ENCODE measurements at places on chromosomes 3 and 15.

- peak; percentile 65 for DNase-seq
These were observed 7.7 kb downstream of the CXCR6 start for GRCh38 chr3:45950686-45951600.

DNA sequence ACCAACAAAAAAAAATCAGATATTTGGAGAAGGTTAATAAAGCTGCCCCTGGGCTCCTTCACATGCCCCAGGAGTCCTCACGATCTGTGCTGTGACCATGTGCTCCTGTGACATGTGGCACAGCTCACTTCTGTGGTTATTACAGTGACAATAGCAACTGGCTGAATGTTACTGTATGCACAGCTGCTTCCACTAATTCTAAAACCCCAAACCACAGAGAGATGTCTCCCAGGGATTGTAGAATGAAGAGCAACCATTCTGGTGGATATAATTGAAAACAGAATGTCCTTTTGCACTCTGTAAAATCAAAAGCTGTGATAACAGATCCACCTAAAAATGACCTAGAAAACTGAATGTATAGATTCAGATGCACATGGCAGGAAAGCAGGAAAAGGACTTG, 489.2 kb upstream of the CNTN4 start:
- no peak for DNase-seq

GRCh38 chr15:78996894-78997275, 52.0 kb upstream of the CTSH start:
- no peak for DNase-seq

DNA sequence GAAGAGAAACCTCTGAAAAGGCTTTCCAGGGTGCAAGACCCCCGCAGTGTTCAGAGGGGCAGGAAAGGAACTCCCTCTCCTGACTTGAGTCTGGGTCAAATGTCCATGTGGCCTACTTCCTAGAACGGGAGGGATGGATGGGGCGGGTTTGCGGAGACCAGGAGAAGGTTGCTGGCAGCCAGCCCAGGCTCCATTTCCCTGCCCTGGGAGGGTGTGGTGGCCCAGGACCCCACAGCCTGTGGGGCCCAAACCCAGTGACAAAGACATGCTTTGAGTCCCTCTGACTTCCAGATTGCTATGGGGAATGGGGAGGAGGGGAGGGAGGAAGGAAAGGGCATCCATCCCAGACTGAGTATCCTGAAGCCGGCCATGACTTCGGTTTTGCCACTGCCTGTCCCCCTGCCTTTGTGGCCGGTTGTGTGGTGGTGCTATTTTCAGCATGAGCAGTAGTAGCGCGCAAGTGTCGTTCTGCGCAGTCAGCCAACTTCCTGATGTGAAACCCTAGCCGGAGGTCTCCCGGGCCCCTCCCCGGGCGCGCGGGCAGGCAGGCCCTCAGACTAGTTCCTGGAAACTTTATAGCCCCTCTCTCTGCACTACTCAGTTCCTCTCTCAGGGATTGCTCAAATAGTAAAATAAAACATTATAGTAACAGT, 24.4 kb downstream of the MAGEF1 start:
- DNase-seq = no peak

DNA sequence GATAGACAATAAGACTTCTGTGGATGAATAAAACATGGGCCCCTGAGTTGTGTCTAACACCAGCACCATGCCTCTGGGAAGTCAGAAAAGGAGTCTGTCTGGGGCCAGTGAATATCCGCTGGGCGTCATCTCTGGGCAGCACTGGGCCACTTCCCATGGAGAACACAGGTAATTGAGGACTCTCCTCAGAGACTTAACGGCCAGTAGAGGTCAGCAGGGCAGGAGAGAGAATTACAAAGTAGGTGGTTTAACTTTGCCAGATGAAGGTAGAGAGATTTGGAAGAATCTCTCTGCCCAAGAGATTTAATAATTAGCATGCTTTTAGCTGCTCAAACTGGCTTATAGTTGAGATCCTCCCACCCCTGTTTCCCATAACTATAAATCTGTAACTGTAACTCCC, 65.7 kb downstream of the OCA2 start:
- no peak for DNase-seq

DNA sequence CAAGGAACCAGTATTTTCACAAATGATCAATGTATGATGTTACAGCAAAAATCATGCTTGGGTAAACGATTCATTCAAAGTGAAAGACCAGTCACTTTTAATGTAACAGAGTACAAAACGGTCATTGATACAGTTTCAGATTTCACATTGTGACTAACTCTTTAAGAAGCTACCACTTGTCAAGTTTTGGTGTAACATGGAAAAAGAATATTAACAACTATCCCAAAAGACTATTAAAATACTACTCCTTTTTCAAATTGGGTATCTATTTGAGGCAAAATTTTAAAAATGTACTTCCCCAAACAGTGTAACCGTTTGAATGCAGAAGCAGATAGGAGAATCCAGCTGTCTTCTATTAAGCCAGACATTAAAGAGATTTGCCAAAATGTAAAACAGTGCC, 31.7 kb downstream of the AKAP13 start:
- no peak for DNase-seq

DNA sequence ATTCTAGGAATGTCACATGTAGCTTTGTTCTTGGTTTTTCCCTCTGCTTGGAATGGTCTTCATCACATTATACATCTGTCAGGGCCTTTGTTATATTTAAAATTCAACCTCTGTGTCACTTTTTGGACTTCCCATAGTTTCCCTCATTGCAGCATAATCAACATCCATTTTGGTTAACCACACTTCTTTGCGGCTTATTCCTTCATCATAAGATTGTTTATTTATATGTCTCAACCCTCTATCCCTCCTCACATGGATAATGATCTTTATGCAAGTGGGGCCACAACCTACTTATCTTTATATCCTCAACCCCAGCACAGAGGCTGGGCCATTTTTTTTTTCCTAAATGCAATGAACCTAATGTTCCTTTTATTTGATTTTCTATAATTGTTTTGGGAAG, 260.0 kb upstream of the THBS1 start:
- no peak for DNase-seq

- no peak for DNase-seq
These were observed 10.6 kb downstream of the B4GALT4 start for GRCh38 chr3:119230071-119230470.

- no peak for DNase-seq
These were observed 38.8 kb downstream of the PTPRG start for GRCh38 chr3:61600195-61600594.

- no peak for DNase-seq
These were observed 75.9 kb downstream of the BOC start for GRCh38 chr3:113287111-113287802.

DNA sequence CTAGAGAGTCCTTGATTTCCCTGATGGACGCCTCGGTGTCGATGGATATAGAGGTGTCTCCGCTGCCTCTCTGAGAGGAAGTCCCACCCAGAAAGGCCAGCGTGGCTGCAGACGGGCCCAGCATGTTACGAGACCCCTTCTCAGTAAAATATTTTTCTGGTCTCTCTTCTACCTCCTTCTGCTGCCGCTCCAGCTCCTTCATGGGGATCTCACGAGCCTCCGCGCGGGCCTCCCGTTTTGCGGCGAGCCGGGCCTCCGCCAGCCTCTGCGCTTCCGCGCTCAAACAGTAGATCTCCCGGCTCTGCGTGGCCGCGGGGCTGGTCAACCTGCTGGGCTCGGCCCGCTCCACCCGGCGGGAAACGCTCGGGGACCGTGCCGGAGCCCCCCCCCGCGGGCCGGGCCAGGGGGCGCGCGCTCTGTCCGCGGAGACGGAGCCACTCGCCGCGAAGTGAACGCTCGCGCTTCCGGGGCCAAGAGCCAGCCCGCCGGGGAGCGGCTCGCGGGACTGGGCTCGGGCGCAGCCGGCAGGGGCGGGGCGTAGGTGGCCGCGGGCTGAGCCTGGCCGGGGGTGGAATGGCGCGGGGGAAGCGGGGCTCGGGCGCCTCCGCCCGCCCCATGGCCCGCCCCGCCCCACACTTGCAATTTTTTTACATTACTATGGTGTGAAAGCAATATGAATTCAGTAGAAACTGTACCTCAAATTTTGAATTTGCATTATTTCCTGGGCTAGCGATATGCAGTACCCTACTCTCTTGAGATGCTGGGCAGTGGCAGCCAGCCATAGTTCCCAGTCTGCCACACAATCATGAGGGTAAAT, 10.2 kb upstream of the KCNMB3 start:
- peak; percentile 63 for DNase-seq

GRCh38 chr3:55486101-55486856, 827 bp downstream of the WNT5A start:
- no peak for DNase-seq

DNA sequence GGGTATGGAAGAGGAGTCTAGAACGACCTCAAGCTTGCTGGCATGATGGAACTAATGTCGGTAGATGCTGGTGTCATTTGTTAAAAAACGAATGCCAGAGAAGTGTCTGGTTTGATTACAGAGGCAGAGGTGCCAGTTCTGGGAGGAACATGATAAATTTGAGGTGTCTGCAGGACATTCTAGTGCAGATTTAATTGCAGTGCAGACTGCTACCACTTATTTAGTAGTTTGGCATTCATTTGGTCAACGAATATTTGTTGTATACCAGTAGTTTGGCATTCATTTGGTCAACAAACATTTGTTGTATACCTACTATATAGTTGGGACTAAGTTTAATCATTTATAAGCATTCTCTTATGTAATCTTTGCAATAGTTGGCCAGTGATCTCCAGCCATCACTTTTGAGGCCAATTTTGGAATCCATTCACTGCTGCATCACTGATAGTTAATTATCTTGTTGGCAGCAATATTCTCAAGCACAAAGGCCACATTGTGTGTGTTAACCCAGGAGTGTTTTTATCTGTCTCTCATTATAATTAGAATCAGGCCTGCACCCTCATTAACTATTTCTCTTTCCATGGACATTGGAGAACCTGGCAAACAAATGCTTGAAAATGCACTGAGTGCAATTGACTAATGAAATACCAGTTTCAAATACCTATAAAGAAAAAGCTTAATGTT, 19.5 kb upstream of the TGFBR2 start:
- DNase-seq = no peak

- no peak for DNase-seq
These were observed 304.0 kb downstream of the UACA start for GRCh38 chr15:70459312-70459711.

GRCh38 chr3:49454898-49455681, 15.0 kb upstream of the DAG1 start:
- no peak for DNase-seq
